ENCODE measurements at places on chromosomes 3 and 15.
A peak's percentile ranks its signal among the peaks of the same experiment; 100 is the strongest.

- no peak for DNase-seq
Measured at GRCh38 chr3:146543461-146544001, 876 bp downstream of the PLSCR1 start.

- no peak for DNase-seq
Measured at GRCh38 chr3:105759442-105760078, 109.3 kb downstream of the CBLB start.

DNA sequence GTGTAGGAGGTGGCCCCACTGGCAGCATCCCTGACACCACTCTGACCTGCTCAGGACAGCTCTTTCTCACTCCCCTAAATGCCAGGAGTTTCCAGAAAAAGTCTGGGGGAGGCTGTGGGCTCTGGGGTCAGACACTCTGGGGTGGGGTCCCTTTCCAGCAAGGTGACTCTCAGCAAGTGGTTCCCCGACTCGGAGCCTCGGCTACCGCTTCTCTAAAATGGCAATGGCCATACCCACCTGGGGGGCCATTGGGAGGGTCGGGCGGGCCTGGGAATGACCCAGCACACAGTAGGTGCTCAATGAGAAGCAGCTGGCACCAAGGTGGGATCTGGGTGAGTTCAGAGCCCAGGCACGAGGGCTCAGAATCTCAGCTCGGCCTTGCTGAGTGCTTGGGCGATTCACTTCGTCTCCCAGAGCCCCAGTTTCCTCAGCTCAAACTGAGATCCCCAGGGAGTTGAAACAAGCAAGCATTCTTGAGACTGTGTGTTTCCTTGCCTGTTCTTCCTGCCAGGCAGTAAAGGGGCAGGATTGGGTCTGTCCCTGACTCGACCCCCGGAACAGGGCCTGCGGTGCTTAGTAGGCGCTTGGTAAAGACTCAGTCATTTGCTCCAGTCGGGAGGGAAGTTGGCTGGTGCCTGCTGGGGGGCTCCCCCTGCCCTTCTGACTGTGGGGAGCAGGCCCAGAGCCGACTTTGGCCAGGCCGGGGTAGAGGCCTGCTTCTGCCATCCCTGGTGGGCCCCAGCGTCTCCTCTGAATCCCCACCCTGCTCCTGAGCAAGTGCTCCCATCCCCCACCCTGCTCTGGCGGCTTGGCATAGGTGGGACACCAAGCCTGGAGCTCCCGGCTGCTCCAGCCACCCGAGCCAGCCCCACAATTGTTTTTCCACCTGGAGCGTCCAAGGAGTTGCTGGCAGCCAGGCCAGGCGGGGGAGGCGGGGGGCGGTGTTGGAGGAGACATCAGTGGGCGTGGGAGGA is 32.9 kb upstream of the FBLN2 start:
- no peak for DNase-seq

GRCh38 chr3:81013360-81013759 is 748.1 kb downstream of the GBE1 start:
- DNase-seq: no peak

- DNase-seq: no peak
Measured at GRCh38 chr15:69074001-69074842, 59.7 kb downstream of the NOX5 start.

DNA sequence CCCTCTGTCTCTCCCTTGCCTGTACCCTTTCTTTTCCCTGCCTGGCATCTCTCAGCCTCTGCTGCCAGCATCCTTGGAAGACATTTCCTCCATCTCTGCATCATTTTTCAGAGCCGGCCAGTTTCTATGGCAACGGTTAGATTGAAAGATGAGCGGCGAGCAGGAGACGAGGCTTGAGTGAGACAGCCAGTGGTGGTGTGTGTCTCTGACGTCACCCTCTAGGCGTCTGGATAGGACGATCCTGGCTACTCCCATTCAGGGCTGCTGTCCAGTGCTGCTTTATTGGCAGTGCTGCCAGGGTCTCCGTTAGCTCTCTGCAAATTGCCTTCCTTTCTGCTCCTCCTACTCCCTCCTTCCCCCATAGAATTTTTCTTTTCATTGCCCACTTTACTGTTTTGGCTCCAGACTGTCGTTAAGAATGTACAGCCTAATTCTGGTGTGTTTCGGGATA is 57.9 kb downstream of the TRAK1 start:
- DNase-seq: no peak

DNA sequence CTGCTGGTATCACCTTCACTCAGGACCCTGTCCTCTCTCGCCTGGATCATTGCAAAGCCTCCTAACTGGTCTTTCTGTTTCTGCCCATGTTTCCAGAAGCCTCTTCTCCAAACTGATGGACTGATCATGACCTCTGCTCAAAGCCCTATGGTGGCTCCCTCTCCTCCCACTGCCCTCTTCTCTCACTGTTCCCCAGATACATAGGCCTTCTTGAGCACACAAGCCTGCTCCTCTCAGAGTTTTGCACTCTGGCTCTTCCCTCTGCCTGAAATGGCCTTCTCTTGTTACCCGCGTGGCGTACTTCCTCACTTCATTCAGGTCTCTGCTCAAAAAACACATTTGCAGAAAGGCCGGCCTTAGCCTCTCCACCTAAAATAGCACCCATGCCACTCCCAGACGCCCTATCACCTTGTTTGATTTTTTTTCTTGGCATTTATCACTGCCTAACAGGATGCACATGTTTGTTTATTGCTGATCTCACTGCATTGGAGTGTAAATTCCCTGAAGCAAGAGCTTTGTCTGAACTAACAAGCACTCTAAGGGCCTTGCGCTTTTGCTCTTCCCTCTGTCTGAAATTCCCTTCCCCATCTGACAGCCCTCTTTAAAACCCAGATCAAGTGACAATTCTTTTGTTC is 1.4 kb upstream of the ETFA start:
- DNase-seq: no peak

GRCh38 chr3:144815655-144816054 is 844.0 kb downstream of the DIPK2A start:
- no peak for DNase-seq

DNA sequence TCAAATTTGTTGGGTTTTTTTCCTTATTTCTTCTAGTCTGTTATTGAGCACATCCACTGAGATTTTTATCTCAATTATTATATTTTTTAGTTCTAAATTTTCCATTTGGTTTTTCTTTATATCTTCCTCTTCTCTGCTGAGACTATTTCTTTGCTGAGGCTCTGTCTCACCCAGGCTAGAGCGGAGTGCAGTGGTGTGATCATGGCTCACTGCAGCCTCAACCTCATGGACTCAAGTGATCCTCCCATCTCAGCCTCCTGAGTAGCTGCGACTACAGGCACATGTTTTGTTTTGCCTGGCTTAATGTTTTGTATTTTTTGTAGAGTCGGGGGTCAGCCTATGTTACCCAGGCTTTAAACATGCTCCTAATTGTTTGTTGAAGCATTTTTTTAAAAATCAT is 10.2 kb downstream of the CTDSPL start:
- no peak for DNase-seq

DNA sequence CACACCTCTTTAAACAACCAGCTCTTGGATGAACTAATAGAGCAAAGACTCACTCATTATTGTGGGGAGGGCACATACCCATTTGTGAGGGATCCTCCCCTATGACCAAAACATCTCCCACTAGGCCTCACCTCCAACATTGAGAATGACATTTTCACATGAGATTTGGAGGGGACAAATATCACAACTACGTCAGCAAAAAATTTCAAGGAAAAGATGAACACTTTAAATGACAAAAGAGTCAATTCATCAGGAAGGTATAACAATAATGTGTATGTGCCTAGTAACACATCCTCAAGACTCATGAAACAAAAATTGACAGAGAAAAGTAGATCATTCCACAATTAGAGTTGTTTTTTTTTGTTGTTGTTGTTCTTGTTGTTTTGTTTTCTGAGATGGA is 38.4 kb upstream of the CHD2 start:
- no peak for DNase-seq

DNA sequence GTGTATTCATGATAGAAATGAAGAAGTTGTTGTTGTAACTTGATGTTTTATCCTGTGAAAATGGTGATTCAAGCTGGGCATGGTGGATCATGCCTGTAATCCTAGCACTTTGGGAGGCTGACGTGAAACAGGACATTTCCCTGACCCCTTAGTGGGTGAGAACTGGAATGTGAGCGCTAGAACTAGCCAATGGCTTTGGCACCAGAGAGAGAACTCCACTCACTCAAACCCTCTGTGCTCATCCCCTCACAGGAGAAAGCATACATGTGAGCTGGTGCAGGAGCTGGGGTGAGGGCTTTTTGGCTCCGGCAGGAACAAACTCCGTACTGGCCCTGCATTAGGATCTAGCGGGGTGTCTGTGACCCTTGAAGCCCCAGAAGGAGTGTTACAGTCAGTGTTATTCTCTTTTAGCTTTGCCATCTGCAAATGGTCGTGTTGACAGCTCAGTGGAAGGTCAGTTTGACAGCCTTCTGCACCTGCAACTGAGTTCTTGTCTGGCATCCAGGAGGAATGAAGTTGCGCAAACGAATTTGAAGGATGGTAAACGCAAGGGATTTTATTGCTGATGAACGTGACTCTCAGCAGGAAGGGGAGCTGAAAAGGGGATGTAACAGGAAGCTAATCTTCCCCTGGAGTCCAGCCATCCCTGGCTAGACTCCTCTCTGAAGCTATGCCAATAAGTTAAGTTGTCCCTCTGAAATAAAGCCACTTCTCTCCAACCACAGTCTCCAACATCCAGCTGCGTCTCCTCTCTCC is 1016.6 kb upstream of the CADM2 start:
- DNase-seq: no peak

- DNase-seq: peak; percentile 30
Measured at GRCh38 chr3:171460725-171461524, 720 bp upstream of the TNIK start.

DNA sequence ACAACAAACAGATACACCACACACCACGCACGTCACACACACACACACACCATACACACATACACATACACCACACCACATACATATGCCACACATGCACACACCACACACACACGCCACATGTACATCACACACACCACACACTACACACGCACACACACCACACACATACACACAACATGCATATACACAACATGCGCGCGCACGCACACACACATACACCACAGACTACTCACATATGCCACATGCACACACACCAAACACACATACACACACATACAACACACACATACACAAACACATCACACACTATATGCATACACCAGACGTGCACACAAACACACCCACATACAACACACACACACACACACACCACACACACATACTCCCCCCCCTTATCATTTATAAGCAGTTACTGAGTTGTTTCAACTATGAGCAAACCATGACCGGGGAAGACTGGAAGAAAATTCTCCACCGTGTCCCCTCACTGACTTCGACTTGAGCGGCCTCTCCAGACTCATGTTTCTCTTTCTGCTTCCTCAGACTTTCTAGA is 126.7 kb upstream of the IQSEC1 start:
- no peak for DNase-seq

DNA sequence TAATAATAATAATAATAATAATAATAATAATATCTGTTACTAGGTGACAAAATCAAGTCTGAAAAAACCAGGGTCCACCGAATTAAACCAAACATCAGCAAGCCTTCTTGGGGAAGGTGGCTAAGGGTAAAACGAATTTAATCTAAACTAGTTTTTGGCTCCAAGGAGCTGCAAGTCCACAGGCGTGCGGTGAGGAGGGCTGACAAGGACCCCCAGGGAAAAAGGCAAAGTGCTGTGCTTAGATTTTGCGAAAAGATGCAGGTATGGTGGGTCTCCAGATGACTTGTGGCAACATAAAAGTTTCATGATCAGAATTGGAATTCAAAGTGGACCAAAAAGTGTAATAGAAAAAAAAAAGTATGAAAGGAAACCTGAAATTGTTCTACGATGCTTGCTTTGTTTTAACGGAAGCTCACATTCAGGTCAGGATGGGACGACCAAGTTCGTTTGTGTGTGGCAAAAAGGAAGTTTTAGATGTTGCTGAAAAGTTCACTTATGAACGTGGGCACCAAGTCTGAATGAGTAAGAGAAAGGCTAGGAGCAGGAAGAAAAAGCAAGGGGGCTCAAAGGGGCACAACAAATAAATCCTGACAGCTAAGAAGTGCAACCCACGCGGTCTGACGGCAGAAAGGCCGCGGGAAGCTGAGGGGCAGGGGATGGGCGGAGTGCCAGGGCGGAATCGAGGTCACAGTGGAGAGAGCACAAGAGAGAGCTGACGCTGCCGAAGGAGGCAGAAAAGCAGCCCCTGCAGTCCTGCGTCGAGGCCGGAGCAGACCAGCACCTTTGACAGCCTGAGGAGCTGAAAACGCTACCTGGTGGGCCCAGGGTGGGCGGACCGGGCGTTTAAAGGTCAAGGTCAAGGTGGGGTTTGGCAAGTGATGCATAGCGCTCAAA is 1.1 kb downstream of the WDR82 start:
- peak; percentile 73 for DNase-seq

GRCh38 chr3:171393032-171393744 is 67.0 kb downstream of the TNIK start:
- no peak for DNase-seq

GRCh38 chr3:190617185-190617584 is 103.3 kb downstream of the IL1RAP start:
- DNase-seq: no peak

- DNase-seq: no peak
Measured at GRCh38 chr3:295166-295565, 98.6 kb downstream of the CHL1 start.

All from stimulated activated CD4-positive, alpha-beta T cell treated with anti-CD3 and anti-CD28 coated beads, Interleukin-12 subunit alpha, Interleukin-12 subunit beta, amount 100 ng/mL, for 4 hours (primary cell).